ENCODE measurements at places on chromosomes 1 and 21. TPM values are rescaled to one million over a fixed set of nuclear protein-coding genes. Genes with fewer than 3 reads are reported as not detected.

ADGRL2 gene
- 8.0 TPM for total RNA-seq

KRTAP13-2 gene
- not detected for total RNA-seq

DNA sequence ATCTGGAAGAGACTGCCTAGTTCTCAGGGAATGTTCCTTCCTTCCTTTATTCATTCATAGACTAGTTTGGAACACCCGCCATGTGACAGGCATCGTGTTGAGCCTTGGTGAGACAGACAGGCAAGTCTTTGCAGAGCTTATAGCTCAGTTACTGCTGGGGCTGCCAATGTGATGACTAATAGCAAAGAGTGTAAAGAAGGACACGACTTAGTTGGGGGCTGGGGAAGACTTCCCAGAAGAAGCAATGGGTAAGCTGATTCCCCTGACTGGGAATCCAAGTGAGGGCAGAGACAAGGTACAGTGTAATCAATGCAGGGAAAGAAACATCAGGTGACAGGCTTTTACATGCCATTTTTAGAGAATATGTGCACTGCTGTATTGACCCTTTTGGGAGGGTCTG lies 51.2 kb downstream of the TENT5C start:
- DNase-seq, result peak; percentile 57

MATN1 gene
- total RNA-seq, result not detected

DNA sequence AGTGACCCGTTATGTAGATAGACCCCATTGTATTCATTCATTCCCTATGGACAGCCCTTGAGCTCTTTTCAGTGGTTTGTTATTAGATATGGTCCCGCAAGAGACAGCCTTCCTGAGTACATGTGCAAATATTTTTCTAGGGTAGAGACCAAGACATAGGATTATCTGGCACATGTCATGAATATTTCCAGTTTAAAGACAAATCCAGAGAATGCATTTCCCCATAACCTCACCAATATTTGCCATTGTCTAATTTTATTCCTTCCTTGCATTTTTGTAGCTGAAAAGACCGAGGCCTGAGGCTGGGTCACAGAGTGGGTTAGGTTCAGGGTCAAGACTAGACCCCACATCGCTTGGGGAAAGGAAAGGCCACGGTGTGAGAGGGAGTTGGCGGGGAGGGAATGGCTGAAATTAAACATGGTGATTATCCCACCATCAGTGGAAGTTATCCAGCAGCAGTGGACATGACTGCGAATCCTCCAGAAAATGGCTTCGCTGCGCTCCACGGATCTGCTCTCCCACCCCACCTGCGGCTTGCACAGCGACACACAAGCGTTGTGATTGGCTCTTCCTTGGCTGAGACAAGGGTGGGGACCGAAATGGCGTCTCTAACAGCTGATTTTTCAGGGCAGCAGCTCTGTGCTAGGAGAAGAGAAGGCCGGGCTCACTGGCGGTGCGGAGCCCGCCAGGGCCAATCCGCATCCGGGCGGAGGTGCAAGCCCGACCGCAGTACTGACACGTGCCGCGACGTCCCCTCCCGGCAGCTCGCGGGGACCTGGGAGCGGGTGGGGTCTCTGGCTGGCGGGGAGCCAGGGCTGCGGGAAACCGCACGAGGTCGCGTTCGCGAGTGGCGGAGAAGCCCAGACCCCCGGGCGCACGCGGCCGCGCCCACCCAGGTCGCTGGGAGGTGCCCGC lies 16.1 kb upstream of the STMN1 start:
- no peak for DNase-seq

GRCh38 chr21:37415939-37416338 lies 49.4 kb downstream of the DYRK1A start:
- no peak for DNase-seq

ICOSLG gene
- total RNA-seq, result 0.56 TPM

DNA sequence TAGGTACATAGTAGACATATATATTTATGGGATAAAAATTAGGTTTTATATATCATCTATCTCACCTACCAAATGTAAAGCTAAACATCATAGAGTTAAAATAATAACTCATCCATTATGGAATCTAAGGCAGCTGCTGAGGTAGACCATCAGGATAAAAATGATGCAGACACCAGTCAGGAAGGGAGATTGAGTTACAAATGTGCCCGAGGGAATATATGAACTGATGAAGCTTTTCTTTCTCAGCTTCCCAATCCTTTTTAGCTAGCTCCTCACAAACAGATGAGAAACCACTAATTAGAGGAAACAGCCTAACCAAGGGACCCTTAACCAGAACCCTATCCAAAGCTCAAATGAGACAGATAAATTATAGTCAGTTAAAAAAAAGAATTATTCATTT lies 20.9 kb downstream of the TTLL7 start:
- no peak for DNase-seq

DNA sequence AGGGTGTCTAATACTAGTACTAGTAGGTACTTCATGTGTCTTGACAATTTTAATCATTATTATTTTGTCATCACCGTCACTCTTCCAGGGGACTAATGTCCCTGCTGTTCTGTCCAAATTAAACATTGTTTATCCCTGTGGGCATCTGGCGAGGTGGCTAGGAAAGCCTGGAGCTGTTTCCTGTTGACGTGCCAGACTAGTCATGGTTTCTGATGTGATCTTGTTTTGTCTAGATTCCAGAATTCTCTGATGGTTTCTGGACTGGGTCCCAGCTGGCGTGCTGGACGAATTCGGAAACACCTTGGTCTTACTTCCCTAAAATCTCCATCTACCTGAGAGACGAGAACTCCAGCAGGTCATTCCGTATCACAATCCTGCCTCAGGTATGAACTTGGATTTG lies 66.1 kb upstream of the FAM3B start:
- DNase-seq, result no peak

HSF2BP gene
- 0.68 TPM for total RNA-seq

GRCh38 chr1:181383695-181384094 lies 99.6 kb upstream of the CACNA1E start:
- DNase-seq, result no peak

DNA sequence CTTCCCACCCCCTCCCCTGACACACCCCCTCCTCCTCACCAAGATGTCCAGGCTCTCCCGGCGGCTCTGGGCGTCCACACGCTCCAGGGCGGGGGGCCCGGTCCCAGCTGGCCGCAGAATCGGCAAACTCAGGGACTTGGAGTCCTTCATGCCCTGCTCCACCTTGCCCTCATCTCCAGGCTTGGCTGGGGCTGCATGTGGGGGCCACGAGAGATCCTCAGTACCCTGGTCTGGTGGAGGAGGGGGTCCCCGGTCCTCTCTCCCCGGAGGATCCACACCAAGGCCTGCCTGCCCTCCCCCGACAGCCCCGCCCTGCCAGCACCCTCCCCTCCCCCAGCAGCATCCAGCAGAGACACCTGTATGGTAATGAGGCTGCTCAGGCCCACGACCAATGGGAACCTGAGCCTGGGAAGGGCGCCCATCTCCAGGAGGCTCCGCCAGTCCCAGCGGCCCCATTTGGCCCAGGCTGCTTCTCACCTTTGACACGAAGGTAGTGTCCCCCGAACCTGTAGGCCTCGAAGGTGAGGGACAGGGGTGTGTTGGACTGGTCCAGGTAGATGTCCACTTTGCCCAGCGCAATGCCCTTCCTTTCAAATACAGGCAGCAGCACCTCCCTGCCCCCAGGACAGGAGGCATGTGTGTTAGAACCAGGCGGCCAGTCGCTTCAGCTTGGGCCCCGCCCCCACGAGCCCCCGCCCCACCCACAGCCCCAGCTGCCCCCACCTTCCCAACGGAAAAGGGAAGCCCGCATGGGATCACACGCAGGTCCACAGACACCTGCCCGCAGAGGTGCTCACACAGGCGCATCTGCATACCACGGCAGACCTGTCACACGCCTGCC lies 8.2 kb upstream of the TNFRSF25 start:
- no peak for DNase-seq

DNA sequence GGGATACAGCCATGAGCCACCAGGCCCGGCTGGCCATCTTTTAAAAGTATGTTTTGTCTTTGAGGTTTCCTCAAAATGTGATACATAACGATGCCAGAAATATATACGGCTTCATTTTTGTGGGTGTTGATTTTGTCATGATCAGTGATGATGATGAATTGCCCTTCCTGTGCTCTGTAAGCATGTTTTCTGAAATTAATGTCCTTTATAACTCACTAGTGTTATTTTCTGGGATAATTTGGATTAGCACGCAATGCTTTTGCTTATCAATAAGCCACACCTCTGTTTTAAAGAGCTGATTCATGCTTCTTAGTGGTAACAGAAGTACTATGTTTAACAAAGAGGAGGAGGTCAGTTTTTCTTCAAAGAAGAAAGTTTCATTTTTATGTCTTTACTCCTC lies 25.6 kb downstream of the PHACTR4 start:
- DNase-seq, result no peak

GRCh38 chr1:56357927-56358690 lies 221.3 kb downstream of the PLPP3 start:
- no peak for DNase-seq
